ENCODE measurements at places on chromosomes 2 and 18.

DNA sequence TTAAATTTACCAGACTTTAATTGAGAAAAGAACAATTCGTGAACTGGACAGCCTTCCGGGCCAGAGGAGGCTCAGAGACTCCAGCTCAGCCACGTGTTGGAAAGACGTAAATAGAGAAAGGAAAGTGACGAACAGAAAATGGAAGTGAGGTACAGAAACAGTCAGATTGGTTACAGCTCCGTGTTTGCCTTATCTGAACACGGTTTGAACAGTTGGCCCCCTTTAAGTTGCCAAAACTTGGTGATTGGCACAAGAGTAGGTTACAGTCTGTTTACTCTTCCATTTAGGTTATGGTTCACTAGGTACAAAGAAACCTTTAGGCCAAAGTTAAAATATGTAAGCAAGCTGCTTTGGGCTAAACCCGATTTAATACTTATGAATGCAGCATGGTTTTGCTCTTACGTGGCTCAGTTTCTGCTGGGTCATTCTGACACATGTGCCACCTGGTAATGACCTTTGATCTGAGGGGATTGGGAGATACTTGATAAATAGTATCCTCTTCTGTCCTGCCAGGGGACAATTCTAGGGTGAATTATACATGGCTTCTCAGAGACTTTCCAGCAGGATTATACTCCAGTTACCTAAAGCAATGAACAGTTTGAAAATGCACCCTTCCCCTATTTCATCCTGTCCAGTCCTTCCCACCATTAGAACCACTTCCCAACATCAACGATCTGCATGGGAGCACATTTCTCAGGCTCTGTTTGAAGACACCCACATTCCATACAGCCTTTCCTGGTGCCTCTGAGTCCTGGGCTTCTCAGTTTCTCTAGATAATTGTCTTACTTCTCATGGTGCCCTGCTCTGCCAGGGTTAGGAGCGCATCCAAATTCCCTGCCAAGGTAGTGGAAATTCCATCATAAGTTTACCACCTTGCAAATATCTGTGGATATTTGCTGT lies 65.1 kb upstream of the TGIF1 start:
- DNase-seq: no peak

DNA sequence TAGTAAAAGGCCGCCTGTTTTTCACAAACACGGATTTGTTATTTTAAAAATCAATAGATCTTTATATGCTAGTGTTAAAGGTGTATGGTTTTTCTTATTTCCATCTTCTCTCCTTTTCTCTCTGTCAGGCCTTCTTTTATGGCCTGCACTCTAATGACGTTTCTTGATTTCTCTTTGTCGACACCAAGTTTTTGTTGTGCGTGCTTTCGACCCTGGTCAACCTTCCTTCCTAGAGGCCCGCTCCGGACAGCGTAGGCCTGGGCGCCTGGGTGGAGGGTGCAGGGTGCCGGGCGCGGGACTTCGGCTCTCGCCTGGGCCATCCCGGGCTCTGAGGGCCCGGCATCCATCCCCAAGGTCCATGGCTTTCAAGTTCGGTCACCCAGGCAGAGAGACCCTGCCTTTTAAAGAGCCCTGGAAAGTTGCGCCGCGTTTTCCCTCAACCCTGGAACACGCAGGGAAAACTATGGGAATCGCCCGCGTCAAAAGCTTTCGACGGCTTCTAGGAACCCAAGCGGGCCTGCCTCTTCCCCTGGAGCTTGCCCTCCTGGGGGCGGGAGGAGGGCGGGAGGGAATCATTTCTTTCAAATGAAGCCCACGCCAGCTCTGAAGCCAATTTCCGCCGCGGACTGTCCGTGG lies 4.1 kb upstream of the SATB2 start:
- no peak for DNase-seq

GRCh38 chr2:211373203-211373602 lies 816.8 kb downstream of the CPS1 start:
- no peak for DNase-seq

DNA sequence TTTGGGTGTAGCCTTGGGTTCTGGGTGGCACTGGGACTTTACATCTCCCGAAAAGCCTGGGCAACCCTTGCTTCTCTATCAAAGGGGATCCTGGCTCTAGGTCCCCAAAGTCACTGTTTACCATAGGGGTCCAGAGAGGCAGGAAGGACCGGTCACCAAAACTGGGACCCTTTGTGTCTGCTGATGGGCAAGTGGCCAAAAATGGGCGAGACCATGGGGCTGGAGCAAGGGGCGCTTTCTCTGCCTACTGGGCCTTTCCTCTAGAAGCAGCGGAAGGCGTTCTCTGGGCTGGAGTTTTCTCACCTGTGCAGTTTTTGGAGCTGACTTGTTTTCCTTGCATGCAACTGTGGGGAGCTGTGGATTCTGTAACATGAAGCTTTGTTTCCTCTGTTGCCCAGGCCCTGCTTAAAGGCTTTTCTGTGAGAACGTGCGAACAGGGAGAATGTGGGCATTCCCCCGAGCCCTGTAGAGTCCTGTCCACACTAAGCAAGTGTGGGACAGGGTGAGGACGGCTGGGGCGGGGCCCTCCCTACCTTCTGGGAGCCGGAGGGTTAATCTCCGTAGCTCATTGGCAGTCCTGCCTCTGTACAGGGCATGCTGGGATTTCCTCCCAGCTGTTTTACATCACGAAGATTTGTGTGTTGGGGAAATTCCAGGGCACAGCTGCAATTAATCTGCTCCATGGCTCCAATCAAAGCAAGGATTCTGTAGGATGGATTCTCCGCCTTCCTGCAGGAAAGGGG lies 50.2 kb downstream of the TGOLN2 start:
- DNase-seq: no peak

DNA sequence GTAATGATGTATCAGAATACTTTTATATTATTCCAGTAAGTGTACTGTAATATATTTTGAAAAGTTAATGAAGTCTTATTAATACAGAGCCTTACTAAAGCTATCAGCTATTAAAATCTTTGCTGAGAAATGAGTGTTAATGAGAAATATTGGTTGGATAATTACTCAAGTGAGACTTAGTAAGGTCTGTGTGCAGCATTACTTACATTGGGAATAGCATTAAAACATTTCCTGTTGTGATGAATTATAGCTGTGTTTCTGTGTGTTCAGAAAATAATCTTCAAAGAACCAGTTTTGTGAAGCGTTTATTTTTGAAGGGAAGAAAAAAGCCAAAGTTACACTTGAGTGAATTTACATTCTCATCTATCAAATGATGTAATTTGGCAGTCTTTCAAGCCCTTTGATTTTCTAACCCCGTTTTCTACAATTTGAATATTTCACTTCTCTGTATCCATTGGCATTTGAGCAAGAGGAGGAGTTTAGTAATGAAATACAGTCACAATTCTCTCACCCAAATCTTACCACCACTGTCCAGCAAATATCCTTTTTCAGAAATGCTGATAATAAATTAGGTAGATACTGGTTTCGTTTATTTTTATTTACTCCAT lies 123.5 kb upstream of the BOD1L2 start:
- DNase-seq: no peak

GRCh38 chr18:60506682-60507081 lies 134.1 kb upstream of the MC4R start:
- no peak for DNase-seq

DNA sequence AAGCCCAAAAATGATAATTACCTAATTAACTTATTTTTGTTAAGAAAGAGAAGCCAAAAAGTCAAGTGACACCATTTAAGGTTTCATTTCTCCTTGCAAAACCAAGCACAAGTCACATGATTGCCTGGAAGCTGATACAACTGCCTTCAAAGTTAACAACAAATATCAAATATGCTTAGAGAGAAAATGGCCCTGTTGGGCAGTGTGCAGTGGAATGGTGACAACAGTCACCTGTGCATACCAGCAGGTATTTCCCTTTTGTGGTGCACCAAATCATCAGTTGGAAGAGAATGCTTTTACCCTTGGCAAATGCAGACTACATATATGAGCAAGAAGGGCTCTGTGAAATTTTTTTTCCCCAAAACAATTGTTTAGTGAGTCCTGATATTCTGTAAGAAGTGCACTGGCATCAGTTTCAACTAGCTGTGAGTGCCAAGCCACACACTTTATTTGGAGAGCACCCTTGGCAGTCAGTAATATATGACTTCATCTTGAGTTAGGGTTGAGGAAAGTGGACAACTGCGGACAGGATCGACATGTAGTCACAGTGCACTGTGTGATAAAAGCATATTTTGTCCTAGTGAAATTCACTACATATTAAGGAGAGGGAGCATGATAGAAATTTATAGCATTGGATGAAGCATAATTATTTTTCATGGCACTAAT lies 74.9 kb upstream of the DOCK10 start:
- no peak for DNase-seq

DNA sequence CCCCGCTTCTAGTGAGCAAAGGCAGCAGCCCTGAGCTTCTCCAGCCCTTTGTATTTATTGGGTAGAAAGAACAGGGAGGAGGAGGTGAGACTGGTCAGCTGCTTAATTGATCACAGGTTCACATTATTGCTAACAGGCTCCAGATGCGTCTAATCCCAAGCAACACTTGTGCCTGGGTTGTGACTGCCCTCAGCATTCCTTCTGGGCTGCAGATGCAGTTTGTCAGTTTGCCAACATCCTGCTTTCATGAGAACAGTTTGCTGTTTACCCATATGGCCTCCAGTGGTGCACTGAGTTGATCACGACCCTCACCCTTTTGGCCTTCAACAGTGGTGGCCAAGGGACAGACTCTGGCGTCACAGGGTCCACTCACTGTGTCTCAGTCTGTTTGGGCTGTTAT lies 159.5 kb upstream of the ZNF516 start:
- no peak for DNase-seq

- DNase-seq: no peak
Measured at GRCh38 chr18:10209302-10209701, 245.1 kb upstream of the APCDD1 start.

DNA sequence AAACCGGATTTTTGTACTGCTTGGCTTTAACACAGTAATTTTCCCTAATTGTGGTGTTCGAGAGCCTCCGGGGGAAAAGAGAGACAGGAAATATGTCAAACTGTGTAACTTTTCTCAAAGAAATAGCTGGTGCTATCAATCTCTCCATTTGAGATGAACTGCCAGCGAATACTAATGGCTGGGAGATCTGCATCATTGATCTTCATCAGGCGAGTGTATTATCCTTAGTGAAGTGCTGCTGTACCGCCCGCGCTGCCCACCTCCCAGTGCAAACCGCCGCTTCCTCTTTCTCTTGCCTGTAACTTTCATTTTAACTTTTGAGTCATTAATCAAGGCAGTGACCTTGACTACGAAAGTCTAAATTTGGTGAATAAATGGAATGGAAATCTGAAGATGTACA lies 246.1 kb upstream of the ST6GAL2 start:
- no peak for DNase-seq

- no peak for DNase-seq
Measured at GRCh38 chr2:69090820-69091219, 77.8 kb downstream of the ANTXR1 start.

DNA sequence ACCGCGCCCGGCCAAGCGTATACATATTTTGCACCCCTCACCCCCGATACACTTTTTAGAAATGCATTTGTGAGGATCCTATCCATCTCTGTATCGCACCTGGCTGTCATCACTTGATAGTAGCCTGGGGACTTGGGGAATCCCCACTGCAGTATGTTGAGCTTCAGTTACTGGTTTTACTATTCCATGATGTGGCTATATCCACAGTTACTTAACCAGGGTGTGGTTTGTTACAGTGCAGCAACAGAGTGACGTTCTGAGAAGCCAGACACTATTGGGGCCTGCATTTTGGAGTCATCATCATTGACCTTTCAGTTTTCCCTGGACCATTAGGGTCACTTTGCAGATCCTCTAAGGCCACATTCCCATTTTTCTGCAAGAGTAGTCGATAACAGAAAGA lies 212.7 kb downstream of the AGAP1 start:
- no peak for DNase-seq

DNA sequence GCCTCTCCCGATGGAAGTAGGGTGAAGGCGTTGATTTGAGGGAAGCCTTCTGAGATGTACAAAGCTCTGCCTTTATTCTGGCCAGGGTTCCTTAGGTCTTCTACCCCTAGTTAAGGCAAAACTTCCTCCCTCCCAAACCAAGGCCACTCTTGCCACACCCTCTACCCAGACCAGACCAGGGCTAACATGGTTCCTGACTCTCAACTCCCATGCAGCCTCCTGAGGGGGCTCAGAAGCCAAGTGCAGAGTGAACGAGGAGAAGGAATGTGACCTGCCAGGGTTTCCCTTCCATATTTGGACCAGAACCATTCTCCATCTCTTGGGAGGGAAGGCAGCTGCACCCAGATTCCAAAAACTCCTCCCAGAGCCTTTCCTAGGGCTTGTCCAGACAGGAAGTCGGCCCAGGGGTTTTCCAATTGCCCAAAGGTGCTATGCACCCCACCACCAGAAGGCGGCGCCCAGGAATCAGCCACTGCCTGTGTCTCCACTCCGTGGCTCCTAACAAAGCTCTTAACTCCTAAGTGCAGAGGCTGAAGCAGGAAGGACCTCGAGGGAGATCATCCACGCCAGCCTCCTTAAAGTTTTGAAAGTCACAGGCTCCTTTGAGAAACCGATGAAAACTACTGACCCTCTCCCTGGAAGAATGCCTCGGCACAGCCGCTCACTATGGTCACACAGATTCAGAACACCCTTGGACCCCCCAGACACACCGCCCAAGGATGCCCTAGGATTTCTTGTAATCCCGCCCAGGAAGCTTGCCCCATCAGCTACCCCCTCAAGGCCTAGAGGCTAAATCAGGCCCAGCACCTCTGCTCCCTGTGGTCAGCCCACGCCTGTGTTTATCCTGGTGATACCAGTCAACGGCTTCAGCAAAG lies 157.8 kb downstream of the SMAD2 start:
- DNase-seq: no peak

- DNase-seq: no peak
Measured at GRCh38 chr2:159968279-159968900, 94.0 kb downstream of the PLA2R1 start.

DNA sequence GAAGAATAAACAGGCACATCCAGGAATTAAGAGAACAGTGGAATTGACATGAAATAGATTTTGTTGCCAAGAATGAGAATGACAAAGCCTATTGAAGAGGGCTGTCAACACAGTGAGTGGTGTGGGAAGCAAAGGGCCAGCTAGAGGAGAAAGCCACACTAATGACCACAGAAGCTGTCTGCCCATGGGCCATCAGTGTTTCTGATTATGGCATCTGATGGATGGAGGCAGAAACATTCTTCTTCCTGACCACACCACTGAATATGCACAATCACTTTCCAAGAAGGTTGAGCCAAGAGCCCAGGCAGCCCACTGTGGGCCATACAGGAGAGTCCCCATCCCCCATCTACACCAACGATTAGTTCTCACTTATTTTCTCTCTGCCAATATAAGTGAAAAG lies 146.0 kb upstream of the SH3BP4 start:
- no peak for DNase-seq

DNA sequence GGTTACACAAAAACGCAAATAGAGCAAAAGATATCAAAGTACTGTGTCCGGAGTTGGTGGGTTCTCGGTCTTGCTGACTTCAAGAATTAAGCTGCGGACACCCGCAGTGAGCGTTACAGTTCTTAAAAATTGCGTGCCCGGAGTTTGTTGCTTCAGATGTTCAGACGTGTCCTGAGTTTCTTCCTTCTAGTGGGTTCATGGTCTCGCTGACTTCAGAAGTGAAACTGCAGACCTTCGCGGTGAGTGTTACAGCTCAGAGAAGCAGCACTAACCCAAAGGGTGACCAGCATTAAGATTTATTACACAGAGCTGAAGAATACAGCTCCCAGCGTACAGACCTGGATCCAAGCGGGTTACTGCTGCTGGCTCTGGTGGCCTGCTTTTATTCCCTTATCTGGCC lies 125.7 kb upstream of the TWIST2 start:
- no peak for DNase-seq

Data from cerebellar nuclear complex (tissue), 1 donor.